ENCODE measurements at places on chromosomes 2 and 18. TPM values are rescaled to one million over a fixed set of nuclear protein-coding genes. Genes with fewer than 3 reads are reported as not detected.

GRCh38 chr2:157769856-157770255, 106.3 kb downstream of the ACVR1 start:
- no peaks in the 10 kb centered on the region for H3K27me3 ChIP-seq
- H3K4me1 ChIP-seq, result no peaks in the 10 kb centered on the region
- H3K4me3 ChIP-seq, result no peak overlapping the region
- no peak for DNase-seq
- H3K36me3 ChIP-seq, result peaks cover 17% of the 10 kb centered on the region

DNA sequence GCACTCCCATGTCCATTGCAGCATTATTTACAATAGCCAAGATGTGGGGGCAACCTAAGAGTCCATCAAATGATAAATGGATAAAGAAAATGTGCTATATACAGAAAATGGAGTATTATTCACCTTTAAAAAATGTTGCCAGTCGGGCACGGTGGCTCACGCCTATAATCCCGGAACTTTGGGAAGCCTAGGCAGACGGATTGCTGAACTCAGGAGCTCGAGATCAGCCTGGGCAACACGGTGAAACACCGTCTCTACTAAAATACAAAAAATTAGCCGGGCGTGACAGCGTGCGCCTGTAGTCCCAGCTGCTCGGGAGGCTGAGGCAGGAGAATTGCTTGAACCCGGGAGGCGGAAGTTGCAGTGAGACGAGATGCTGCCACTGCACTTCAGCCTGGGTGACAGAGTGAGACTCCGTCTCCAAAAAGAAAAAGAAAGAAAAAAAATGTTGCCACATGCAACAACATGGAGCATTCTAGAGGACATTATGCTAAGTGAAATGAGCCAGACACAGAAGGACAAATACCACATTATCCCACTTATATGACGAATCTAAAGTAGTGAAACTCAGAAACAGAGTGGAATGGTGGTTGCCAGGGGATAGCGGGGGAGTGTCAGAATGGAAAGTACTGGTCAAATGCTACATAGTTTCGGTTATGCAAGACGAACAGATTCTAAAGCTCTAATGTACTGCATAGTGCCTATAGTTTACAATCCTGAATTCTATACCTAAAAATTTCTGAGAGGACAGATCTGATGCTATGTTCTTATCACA, 1385.6 kb upstream of the TMEFF2 start:
- no peaks in the 10 kb centered on the region for H3K36me3 ChIP-seq
- H3K4me3 ChIP-seq, result no peak overlapping the region
- no peaks in the 10 kb centered on the region for H3K27me3 ChIP-seq
- H3K27ac ChIP-seq, result no peak overlapping the region
- no peaks in the 10 kb centered on the region for H3K4me1 ChIP-seq

The ZFAND2B gene
- 85.1 TPM for polyA plus RNA-seq

- no peak for DNase-seq
- H3K36me3 ChIP-seq, result no peaks in the 10 kb centered on the region
- H3K27me3 ChIP-seq, result no peaks in the 10 kb centered on the region
- H3K4me1 ChIP-seq, result no peaks in the 10 kb centered on the region
- no peak overlapping the region for H3K27ac ChIP-seq
Observed at GRCh38 chr18:29892960-29893558, 1149.5 kb downstream of the DSC3 start.

DNA sequence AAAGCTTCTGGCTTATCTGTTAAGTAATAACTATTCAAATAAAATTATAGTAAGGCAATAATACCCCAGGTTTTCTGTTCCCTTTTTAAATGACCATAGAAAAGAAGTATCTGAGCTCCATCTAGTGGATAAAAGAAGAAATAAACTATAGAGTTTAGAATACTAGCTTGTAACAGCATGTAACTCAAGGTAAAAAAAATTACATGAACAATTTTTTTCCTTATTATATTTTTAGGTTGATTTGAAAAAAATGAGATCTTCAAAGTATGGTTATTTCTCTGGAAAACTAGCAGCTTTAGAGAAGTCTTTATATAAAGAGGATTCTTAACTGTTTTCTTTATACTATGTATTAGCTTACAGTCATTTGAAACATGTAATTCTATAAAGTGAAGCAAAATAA, 58.1 kb downstream of the NCKAP1 start:
- H3K27ac ChIP-seq, result no peak overlapping the region
- no peaks in the 10 kb centered on the region for H3K4me1 ChIP-seq
- H3K27me3 ChIP-seq, result no peaks in the 10 kb centered on the region

GRCh38 chr2:134365356-134365755, 111.5 kb downstream of the MGAT5 start:
- peaks cover 18% of the 10 kb centered on the region for H3K4me1 ChIP-seq
- no peak overlapping the region for H3K4me3 ChIP-seq
- no peak overlapping the region for H3K27ac ChIP-seq

The CTAGE1 gene
- not detected for polyA plus RNA-seq

- H3K27me3 ChIP-seq, result no peaks in the 10 kb centered on the region
- H3K27ac ChIP-seq, result peak overlapping the region; percentile 95
- H3K4me3 ChIP-seq, result peak overlapping the region; percentile 97
- H3K4me1 ChIP-seq, result peaks cover 26% of the 10 kb centered on the region
Observed at GRCh38 chr2:101696272-101697123, 1.0 kb upstream of the MAP4K4 start.

The SCN3A gene
- not detected for polyA plus RNA-seq

- H3K36me3 ChIP-seq, result peaks cover 2% of the 10 kb centered on the region
- H3K27ac ChIP-seq, result no peak overlapping the region
- H3K4me1 ChIP-seq, result peaks cover 36% of the 10 kb centered on the region
- DNase-seq, result no peak
- no peaks in the 10 kb centered on the region for H3K27me3 ChIP-seq
Observed at GRCh38 chr2:128315122-128315828, 3.4 kb downstream of the HS6ST1 start.

GRCh38 chr2:85215448-85216401, 82.5 kb downstream of the TCF7L1 start:
- H3K4me3 ChIP-seq, result no peak overlapping the region
- no peaks in the 10 kb centered on the region for H3K36me3 ChIP-seq
- H3K27me3 ChIP-seq, result peaks cover 35% of the 10 kb centered on the region
- H3K4me1 ChIP-seq, result no peaks in the 10 kb centered on the region
- DNase-seq, result no peak
- H3K27ac ChIP-seq, result no peak overlapping the region

The QPCT gene
- polyA plus RNA-seq, result 0.50 TPM

- no peaks in the 10 kb centered on the region for H3K36me3 ChIP-seq
- H3K27ac ChIP-seq, result no peak overlapping the region
- H3K4me3 ChIP-seq, result no peak overlapping the region
- DNase-seq, result no peak
Observed at GRCh38 chr2:195279840-195280427, 377.1 kb upstream of the SLC39A10 start.

The GKN1 gene
- polyA plus RNA-seq, result not detected

The PID1 gene
- polyA plus RNA-seq, result not detected

GRCh38 chr2:235142601-235143000, 190.8 kb downstream of the SH3BP4 start:
- H3K4me1 ChIP-seq, result no peaks in the 10 kb centered on the region
- H3K4me3 ChIP-seq, result no peak overlapping the region
- no peak overlapping the region for H3K27ac ChIP-seq

The SIX3 gene
- polyA plus RNA-seq, result not detected
